ENCODE measurements at places on chromosomes 2 and 18. TPM values are rescaled to one million over a fixed set of nuclear protein-coding genes. Genes with fewer than 3 reads are reported as not detected.
A peak's percentile ranks its signal among the peaks of the same experiment; 100 is the strongest.

The ANKRD23 gene
- total RNA-seq: 9.3 TPM

The LIMS4 gene
- 0.75 TPM for total RNA-seq

The UBXN4 gene
- total RNA-seq: 79.0 TPM

- no peak for DNase-seq
Observed at GRCh38 chr2:105800036-105800713, 55.5 kb downstream of the NCK2 start.

GRCh38 chr2:8382485-8382884 is 299.4 kb upstream of the ID2 start:
- DNase-seq: no peak

- DNase-seq: peak; percentile 41
Observed at GRCh38 chr2:64859312-64860212, 129.6 kb upstream of the SLC1A4 start.

DNA sequence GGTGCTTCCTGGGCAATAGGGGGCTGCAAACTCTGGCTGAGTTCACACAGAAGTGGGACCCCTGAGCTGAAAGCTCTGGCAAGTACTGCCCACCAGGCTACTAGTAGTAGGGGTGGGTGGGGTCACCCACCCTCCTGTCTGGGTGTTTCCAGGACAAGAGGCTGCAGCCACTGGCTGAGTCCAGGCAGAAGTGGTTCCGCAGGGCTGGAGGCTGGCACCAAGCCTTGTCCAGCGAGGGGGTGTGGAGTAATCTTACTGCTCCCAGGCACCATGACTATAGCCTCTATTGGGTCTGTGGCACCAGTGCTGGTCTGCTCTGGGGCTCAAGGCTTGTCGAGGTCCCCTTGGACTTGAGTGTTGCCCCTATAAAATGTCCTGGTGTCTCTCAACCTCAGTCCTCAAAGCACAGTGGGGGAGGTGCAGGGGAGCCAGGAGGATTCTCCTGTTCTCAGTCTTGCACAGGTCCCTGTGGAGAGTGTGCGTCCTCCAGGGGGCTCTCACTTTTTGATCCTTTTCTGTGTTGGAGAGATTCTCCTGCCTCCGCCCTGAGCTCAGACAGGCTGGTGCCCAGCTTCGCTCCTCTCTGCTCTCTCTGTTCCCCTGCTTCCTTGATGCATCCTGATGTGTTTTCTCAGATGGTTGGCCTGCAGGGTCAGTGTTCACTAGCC is 48.1 kb downstream of the NUP35 start:
- DNase-seq: no peak

- DNase-seq: no peak
Observed at GRCh38 chr2:128287780-128288735, 30.6 kb downstream of the HS6ST1 start.

DNA sequence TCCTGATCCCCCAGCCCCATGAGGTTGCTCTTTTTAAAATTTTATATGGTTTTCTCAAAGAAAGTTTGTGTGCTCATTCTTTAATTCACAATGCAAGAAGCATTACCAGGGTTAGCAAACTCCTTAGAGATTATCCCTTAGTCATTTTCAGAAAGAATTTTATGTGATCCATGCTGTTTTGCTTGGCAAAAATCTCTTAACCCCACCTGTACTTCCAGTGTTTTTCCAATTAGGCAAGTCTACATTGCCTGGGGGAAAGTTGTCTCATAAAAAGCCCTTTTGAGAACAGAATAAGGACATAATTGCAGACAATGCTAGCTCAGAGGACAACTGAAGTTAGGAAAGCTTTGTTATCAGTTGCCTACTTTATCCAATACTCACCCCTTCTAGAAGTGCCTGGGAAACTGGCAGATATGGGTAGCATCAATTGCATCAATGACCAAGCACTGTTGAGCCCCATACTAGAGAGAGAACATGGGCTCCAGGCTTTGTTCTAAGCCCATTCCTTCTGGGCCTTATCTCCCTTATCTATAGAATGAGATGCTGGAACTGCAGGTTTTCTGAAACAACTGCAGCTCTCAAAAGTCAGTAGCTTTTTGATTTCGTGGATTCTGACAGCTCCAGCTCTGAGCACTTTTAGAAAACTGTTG is 265.9 kb upstream of the SPHKAP start:
- DNase-seq: no peak

DNA sequence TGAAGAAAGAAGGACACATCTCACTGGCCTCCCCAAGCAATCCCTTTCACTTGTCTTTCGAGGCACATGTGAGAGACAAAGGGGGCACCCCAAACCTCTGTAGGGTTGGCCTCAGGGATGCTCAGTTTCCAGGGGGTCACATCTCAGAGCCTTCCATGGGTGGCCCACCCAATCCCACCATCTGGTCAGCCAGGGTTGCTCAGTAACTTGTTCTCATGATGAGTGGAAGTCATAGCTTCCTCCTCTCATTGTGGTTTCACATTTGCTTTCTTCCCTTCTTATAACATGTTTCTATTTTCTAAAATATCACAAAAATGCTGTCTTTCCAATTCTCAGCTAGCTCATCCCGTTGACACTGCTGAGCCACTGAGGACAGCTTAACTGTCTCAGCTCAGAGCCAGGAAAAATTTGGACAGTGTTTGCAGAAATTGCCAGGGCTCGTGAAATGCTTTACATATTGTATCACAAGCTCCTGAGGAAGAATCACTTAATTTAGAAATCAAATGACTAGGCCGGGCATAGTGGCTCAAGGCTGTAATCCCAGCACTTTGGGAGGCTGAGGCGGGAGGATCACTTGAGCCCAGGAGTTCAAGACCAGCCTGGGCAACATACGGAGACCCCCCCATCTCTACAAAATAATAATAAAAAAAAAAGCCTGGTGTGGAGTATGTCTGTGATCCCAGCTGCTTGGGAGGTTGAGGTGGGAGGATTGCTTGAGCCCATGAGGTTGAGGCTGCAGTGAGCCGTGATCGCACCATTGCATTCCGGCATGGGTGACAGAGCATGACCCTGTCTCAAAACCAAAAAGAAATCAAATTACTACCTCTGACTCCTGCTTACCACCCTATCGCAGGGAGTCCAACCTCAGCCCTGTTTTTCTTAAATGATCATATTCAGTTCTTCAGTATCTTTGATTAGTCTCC is 129.3 kb downstream of the PRKCE start:
- DNase-seq: no peak

- no peak for DNase-seq
Observed at GRCh38 chr18:46736736-46737135, 20.1 kb downstream of the ST8SIA5 start.

DNA sequence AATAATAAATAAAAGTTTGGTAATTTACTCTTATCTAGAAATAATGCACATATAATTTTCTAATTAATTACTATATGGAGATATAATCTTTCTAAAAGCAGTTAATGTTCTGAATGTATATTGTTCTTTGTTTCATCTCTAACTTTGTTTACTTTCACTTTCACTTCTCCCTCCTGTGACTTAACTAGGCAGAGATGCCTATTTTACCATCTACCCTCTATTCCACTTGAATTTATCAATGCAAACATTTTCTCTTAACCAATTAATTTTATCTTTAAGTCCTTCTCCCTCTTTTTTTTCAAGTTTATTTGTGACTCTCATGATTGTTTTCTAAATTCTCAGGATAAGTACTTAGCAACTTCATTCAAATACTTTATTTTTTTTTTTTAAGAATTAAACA is 55.1 kb upstream of the IL1RL1 start:
- DNase-seq: no peak

GRCh38 chr2:25132299-25132635 is 36.1 kb downstream of the POMC start:
- DNase-seq: no peak
